ENCODE measurements at places on chromosomes 1 and 21.

DNA sequence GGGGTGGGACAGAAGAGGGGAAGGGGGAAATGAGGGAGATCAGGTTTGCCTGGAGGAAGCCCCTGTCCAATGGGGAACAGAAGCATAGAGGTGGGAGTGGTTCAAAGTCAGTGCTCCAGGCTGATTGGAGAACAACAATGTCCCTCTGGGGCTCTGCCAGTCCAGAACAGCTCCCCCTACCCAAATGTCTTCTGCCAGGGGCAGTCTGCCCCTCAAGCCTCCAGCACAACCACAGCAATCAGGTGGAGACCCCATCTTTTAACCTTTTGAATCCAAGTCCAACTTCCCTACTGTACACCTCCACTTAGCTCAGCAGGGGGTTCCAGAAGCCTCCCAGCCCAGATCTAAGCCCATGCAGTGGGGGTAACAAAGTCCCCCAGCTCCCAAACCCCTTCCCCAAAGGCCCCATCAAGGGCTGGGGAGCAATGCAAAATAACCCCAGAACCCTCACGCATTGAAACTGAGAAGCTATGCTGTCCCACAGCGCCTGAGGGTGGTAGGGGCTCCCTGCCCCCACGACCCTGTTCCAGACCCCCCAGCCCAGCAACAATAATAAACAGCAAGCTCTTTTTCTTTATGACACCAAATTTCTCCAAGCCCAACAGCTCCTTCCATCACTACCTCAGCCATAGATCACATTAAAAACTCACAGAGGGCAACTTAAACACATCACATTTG lies 3.3 kb downstream of the AHDC1 start:
- H3K4me1 ChIP-seq: peaks cover 31% of the 10 kb centered on the region
- H3K4me3 ChIP-seq: no peak overlapping the region

GRCh38 chr21:14768042-14768441 lies 221.9 kb upstream of the SAMSN1 start:
- DNase-seq: no peak
- H3K27ac ChIP-seq: no peak overlapping the region
- H3K36me3 ChIP-seq: peaks cover 2% of the 10 kb centered on the region
- H3K4me1 ChIP-seq: no peaks in the 10 kb centered on the region
- H3K4me3 ChIP-seq: no peak overlapping the region
- no peaks in the 10 kb centered on the region for H3K27me3 ChIP-seq

DNA sequence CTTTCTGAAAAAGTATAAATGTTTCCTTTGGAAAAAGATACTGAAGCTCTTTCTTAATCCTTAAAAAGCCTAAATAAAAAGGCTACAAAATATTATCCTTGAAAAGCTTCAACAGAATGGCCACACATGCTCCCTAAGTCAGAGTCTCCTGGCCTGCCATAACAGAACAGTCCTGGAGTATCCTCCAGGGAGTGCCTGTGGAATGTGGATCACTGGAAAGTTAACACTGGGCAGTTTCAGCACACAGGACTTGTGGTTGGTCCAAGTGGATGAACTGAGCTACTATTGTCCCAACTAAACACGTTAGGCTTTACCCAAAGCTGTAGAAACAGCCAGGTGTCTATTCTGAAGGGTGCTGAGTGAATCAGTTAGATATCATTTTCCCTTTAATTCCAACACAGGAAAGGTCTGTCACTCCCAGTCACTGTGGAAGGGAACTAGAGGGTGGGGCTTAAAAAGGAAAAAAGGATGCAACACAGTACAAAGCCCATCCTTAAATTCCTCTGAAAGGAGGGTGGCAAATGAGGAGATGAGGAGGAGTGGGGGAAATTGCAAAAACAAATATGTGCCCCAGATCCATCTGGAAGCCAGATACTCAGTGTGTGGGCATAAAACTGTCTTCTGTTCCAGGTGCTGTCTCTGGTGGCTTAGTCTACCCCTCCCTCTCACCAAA lies 196.3 kb upstream of the SPAG17 start:
- H3K4me1 ChIP-seq: no peaks in the 10 kb centered on the region
- H3K4me3 ChIP-seq: no peak overlapping the region
- no peaks in the 10 kb centered on the region for H3K27me3 ChIP-seq

DNA sequence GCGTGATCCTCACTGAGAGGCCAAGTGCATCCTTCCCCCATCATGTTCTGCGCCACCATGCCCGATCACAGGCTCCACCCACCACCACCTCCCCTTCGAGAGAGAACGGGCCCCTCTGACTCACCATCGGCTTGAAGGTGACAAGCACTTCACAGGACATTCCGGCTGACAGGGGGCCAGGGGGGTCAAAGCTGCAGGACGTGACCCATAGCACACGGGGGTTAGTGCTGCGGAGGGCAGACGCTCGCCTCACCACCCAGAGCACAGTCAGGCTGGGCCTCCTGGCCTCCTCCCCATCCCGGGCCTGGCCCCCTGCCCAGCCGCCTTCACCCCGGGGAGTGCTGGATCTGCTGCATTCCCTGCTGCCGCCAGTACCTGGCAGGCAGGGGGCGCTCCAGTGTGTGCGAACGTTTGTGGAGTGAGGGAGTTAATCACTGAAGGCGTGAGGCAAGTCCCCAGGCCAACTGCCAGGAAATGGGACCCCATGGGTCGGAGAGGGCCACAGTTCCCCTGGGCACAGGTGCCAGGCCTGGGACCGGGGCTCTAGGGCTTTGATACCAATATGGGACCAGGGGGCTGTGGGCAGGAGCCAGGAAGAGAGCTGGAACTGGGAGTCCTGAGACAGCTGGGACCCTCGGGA lies 40.9 kb upstream of the TMEM52 start:
- no peak overlapping the region for H3K27ac ChIP-seq
- H3K4me3 ChIP-seq: no peak overlapping the region
- no peaks in the 10 kb centered on the region for H3K4me1 ChIP-seq
- peaks cover 22% of the 10 kb centered on the region for H3K27me3 ChIP-seq
- H3K36me3 ChIP-seq: no peaks in the 10 kb centered on the region

DNA sequence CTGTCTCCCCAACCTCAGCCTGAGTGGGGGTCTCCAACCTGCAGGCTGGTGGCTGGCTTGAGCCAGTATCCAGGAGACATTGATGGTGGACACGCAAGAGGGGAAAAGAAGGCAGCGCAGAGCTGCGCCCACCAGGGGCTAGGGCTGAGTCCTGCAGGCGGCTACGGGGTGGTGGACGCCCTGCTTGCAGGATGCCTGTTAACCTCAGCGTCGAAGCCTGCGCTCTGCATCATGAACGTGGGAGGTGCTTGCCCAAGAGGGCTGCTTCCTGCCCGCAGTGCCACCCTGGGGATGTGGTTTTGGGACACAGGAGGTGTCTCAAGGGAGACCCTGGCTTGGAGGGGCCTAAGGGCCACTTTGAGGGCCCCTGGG lies 11.6 kb downstream of the CFAP410 start:
- H3K27ac ChIP-seq: no peak overlapping the region
- DNase-seq: no peak
- peaks cover 3% of the 10 kb centered on the region for H3K4me1 ChIP-seq
- H3K36me3 ChIP-seq: peaks cover 7% of the 10 kb centered on the region
- H3K4me3 ChIP-seq: no peak overlapping the region

GRCh38 chr1:115880981-115881672 lies 40.2 kb upstream of the NHLH2 start:
- H3K4me3 ChIP-seq: no peak overlapping the region
- H3K27ac ChIP-seq: no peak overlapping the region
- peaks cover 17% of the 10 kb centered on the region for H3K27me3 ChIP-seq
- no peaks in the 10 kb centered on the region for H3K4me1 ChIP-seq
- H3K36me3 ChIP-seq: no peaks in the 10 kb centered on the region

- H3K4me1 ChIP-seq: peaks cover 18% of the 10 kb centered on the region
- peaks cover 7% of the 10 kb centered on the region for H3K36me3 ChIP-seq
- H3K27ac ChIP-seq: peak overlapping the region; percentile 12
- no peaks in the 10 kb centered on the region for H3K27me3 ChIP-seq
- peak overlapping the region; percentile 0 for H3K4me3 ChIP-seq
- no peak for DNase-seq
These were observed 21.8 kb downstream of the TRPM2 start for GRCh38 chr21:44375281-44375651.

Data from memory B cell (primary cell).